ENCODE measurements at places on chromosomes 4 and X. TPM values are rescaled to one million over a fixed set of nuclear protein-coding genes. Genes with fewer than 3 reads are reported as not detected.

DNA sequence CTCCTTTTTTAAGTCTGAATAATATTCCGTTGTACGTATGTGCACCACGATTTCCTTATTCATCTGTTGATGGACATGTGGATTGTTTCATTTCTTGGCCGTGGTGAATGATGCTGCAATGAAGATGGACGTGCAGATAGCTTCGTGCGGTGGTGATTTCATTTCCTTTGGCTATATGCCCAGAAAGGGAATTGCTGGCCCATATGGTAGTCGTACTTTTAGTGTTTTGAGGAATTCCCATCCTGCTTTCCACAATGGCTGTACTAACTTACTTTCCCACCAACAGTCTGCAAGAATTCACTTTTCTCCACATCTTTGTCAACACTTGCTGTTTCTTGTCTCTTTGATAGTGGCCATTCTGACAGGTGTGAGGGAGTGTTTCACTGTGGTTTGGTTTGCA, 12.8 kb downstream of the ZFP42 start:
- peak; percentile 86 for DNase-seq

DNA sequence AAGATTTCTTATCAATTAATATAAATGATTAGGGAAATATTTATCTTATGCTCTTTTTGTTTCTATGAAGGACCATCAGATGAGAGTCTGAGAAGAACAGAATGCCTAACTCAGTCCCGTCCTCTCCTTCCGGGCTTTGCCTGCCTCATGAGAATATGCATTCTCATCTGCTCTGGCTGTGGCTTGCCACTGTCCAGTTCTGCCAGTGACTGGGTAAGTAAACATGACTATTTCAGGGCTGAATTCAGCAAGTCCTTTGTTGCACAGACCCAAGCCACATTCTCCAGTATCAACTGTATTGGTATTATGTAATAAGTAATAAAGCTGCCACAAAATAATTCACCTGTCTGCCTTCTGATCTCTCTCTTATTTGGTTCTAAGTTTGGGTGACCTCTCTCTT, 110.7 kb downstream of the WDFY3 start:
- no peak for DNase-seq

GRCh38 chr4:164428561-164428960, 325.4 kb upstream of the SMIM31 start:
- DNase-seq: no peak

DNA sequence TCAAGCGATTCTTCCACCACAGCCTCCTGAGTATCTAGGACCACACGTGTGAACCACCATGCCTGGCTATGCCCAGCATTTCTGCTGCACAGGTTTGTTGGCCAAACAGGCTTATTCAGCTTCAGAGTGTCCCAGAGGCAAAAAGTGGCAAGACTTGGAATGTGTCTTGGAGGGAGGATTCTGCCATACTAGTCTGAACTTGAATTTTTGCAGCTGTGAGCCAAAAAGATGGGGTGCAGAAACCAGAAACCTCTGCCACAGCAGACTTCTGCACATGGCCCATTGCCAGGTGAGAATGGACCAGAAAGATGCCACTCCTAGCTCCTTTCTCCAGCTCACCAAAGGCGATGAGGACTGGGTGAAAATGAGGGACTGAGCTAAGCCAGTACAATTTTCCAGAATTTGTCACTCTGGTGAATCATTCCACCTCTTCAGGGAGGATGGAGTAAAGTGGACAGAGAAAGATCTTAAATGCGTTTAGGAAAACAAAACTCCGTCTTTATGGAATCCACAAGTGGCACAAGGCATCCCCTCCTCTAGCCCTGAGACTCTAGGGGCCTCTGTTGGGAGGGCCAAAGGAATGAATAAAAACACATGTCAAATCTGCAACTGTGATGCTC, 369.1 kb upstream of the CLNK start:
- no peak for DNase-seq

- DNase-seq: peak; percentile 29
Observed at GRCh38 chr4:54099748-54100574, at the start of gene GSX2. TSS of gene GSX2 (plus strand) at chr4:54100163. CDS start at chr4:54100345, 182 bp downstream.

DNA sequence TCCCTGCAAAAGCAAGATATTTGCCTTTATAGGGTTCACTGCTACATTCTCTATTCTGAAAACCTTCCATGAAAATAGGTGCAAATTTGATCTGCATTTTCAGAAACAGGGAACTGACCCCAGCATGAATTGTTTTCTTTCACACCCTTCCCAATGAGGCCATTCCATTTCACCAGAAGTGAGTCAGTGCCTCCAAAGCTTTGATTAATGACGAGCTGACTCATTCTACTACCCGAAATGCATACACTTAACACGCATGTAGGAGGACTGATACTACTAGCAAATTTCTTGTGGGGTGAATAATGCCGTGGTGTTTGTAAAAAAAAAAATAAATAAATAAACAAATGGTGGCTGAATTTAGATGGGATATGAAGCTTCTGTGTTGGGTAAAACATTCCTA, 146.9 kb upstream of the FGF13 start:
- DNase-seq: peak; percentile 95

GRCh38 chrX:106972896-106973295, 27.1 kb downstream of the MORC4 start:
- no peak for DNase-seq

- no peak for DNase-seq
Observed at GRCh38 chrX:104659005-104659744, 93.2 kb downstream of the IL1RAPL2 start.

Gene TLR8
- total RNA-seq: not detected

DNA sequence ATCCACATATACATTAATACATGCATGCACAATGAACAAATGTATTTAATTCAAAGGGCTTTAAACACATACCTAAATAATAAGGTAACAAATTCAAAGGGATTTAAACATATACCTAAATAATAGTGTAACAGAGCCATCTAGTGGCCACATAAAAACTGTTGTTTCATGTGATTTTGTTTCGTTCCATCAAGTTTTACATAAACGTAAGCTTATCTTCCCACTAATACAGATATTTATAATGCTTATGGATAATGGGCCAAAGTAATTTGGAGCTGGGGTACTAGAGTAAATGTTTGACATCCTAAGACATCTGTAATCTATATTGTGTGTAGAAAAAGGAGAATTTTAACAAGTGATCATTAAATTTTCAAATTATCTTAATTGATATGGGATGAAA, 82.3 kb downstream of the PRSS12 start:
- DNase-seq: peak; percentile 34

GRCh38 chr4:17091104-17091503, 192.7 kb upstream of the LDB2 start:
- DNase-seq: no peak

Gene IL9R
- 0.32 TPM for total RNA-seq

Gene SHROOM2
- 0.98 TPM for total RNA-seq

DNA sequence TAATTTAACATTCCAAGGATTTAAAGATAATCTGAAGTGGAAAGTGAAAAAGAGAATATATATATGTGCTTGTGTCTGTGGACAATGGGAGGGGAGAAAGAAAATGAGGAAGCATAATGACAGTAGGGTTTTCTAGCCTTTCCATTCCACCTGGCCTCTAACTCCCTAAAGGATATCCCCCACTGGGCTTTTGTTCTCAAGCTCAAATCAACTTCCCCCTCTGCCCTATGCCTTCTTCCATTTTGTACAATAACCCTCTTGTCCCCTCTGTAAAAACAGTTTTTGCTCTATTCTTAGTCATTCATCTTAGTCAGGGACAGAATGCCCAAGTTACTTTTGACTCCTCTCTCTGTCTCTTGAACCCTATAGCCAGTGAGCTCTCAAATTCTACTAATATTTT, 23.6 kb downstream of the ANTXR2 start:
- no peak for DNase-seq

Gene SPANXA1
- not detected for total RNA-seq

Gene HEPH
- not detected for total RNA-seq

Gene CT45A10
- not detected for total RNA-seq

DNA sequence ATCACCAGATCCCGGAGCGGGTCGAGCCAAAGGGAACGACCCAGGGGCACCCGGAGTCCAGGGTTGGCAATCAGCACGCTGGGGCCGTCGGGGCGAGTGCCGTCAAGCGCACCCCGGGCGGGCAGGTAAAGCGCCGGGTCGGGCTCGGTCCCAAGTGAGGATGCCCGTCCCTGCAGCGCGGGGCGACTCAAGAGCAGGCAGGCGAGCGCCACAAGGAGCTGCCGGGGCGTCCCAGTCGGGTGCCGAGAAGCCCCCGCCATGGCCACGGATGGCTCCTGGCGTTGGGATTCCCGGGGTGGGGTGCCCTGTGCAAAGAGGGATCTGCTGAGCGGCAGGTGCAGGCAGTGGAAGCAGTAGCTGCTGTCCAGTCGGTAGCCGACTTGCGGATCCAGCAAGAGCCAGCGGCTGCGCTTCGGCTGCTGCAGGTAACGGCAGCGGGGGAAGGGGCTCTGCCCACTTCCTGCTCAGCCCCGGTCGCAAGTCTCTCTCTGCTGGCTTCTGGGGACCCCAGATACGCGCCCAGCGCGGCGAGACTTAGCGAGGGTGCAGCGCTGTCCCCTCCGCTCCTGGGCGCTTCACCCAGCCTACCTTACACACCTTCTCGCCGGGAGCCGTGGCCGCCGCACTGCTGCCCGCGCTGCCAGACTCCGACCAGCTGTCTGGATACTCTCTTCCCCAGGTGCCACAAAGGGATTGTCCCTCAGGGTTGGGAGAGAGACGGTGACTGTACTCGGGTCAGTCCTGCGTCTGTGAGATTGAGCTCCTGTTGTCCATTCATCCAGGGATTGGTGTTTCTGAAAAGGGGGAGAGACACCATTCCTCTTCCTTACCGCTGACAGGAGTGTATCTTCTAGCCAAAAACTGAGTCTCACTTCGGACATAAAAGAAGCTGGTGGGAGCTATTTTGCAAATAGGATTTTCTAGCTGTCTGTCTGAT, at the start of gene FREM3:
Gene FREM3, minus strand, starts transcription at position 260 of the 937 bp plus-strand sequence. Its CDS starts 0 bp downstream, at position 260.
- no peak for DNase-seq

- DNase-seq: no peak
Observed at GRCh38 chr4:80655662-80656061, 320.1 kb downstream of the CFAP299 start.

All from M059J (cell line).